Stimulated activated naive B cell treated with anti-CD40 and anti-IgM and Interleukin-4, amounts not matched to agents 10 μg/mL and 1 μg/mL and 100 μg/mL, for 72 hours (primary cell): ENCODE measurements at places on chromosomes 5 and 9.

DNA sequence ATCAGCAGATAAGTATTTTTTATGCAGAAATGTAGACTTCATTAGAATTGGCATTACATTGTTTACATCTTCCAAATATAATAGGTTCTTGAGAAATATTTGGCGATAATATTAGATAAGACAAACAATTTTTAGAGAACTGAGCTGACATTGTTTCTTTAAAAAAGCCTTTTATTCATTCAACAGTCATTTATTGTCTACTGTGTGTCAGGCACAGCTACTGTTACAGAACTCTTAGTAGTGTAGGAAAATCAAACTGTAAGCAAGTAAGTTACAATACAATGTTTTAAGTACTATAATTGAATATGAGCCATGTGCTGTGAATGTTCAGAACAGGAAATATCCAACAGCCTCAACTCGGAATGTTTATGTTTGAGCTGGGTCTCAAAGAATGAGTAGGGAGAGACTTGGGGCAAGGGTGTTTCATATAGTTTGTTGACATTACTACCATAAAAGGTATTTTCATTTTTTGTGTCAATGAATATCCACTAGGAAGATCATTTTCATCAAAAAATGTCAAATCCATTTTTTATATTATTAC, 114.0 kb downstream of the CDC42SE2 start:
- peaks cover 21% of the 10 kb centered on the region for H3K36me3 ChIP-seq

GRCh38 chr5:1251678-1252580, 26.7 kb downstream of the SLC6A18 start:
- peaks cover 7% of the 10 kb centered on the region for H3K27me3 ChIP-seq
- H3K4me3 ChIP-seq, result no peak overlapping the region
- no peak overlapping the region for H3K27ac ChIP-seq
- no peak for DNase-seq
- H3K4me1 ChIP-seq, result peaks cover 3% of the 10 kb centered on the region
- no peaks in the 10 kb centered on the region for H3K36me3 ChIP-seq

DNA sequence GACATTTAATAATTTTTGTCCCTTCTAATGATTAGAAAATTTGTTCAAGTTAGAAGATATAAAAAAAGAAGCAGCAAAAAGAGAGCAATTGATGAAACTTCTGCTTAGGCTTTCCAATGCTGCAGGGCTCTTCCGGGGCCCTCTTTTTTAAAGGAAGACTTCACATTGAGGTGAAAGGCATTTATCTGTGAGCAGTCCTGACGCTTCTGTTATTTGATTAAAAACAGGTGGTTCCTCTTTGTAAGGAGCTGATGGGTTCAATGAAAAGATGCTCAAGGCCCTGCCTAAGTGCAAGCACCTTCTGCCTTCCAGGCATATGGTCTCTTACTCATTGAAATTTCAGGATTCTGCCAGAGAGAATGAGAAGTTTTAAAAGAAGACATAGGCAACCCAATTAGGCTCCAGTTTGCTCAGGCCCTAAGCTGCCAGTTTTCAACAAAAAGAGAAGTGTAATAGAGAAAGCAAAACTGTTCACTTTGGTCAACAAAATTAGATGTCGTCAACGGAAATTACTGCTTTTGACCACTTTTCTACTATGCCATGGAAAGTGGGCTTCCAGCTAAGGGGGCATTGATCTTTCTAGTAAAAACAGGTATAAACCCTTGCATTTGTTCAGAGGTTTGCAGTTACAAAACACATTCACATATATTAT, 100.2 kb downstream of the INSYN2B start:
- no peaks in the 10 kb centered on the region for H3K27me3 ChIP-seq
- H3K36me3 ChIP-seq, result peaks cover 54% of the 10 kb centered on the region
- H3K27ac ChIP-seq, result peak overlapping the region; percentile 72
- peaks cover 20% of the 10 kb centered on the region for H3K4me1 ChIP-seq
- H3K4me3 ChIP-seq, result no peak overlapping the region

GRCh38 chr5:39064450-39064849, 9.7 kb downstream of the RICTOR start:
- peaks cover 23% of the 10 kb centered on the region for H3K4me1 ChIP-seq
- no peak for DNase-seq
- H3K27me3 ChIP-seq, result no peaks in the 10 kb centered on the region
- H3K27ac ChIP-seq, result no peak overlapping the region
- peaks cover 36% of the 10 kb centered on the region for H3K36me3 ChIP-seq
- no peak overlapping the region for H3K4me3 ChIP-seq

DNA sequence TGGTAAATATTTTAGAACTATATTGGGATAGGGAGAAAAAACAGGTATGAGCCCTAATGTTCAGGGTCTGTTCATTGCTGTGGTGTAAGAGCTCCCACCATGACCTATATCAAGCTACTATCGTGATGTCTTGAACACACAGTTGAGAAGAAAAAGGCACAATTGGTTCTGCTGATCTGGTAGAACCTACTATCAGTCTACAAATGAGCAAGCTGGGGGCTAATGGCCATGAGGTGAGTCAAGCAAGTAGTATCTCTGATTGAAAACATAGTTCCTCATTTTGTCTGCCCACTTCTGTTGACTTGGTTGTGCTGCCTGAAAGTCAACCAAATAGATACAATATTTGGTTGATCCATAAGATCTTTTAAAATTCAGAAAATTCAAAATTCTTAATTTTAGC, 1026.3 kb downstream of the CDH12 start:
- no peak overlapping the region for H3K27ac ChIP-seq
- no peaks in the 10 kb centered on the region for H3K27me3 ChIP-seq
- DNase-seq, result no peak
- no peaks in the 10 kb centered on the region for H3K36me3 ChIP-seq

DNA sequence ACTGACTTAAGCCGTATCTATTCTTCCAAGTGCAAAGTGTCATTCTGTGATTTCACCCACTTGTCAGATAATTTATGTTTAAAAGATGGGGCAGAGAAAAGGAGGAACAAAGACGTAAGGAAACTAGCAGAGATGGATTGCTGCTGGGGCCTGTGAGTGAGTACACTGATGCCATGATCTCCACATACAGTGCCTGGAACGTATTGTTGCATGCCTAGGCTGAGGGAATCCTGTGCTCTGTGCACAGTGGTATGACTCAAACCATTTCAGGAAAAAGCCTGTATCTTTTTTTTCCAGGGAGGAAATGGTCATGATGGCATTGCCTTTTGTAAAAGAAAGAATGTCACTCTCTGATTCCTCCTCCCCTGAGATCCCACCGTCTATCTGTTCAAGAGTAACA, 359.5 kb upstream of the ADAMTS16 start:
- no peak for DNase-seq
- H3K4me3 ChIP-seq, result no peak overlapping the region
- H3K27ac ChIP-seq, result no peak overlapping the region

DNA sequence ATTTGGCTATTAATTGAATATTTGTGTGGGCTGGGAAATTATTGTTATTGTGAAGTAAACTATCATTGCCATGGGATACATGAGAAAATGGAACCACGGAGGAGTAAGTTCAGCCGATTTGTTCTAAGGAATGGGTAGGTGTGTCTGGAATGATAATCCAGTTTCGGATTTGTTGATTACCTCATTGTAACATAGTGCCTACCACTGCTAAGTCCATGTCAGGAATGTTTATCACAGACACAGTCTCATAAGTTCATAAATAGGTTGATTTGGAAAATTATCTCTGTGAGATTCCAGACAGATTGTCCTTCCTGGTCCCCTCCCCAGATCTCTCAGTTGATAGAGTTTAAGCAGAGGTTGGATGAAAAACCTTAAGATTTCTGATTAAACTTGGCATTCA, 78.1 kb upstream of the MAST4 start:
- no peak overlapping the region for H3K27ac ChIP-seq
- no peak for DNase-seq
- H3K4me1 ChIP-seq, result peaks cover 26% of the 10 kb centered on the region
- peaks cover 8% of the 10 kb centered on the region for H3K36me3 ChIP-seq
- no peaks in the 10 kb centered on the region for H3K27me3 ChIP-seq

DNA sequence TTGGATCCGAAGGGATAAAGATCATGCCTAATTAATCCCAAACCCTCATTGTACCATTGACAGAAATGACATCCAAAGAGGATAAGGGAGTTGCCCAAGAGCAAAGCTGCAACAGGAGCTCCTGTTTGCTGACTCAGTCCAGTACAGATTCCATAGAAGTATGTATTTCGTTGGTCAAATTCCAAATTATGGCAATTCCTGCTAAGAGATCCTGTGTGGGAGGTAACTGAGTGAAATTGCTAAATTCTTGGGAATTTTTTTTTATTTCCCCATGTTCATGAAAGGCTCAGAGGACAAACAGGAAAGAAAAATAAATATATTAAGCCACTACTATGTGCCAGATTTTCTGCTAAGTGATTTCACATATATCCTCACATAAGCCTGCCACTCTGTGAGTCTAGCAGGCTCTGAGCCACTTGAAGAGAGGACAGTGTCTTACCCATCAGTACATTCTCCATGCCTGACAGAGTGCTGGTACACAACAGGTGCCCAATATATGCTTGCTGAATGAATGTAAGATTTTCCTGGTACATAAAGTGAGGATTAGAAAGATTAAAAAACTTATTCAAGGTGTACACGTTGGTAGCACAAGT, 132.7 kb downstream of the GLIS3 start:
- no peak for DNase-seq
- H3K27ac ChIP-seq, result no peak overlapping the region
- H3K36me3 ChIP-seq, result no peaks in the 10 kb centered on the region
- H3K27me3 ChIP-seq, result peaks cover 6% of the 10 kb centered on the region
- no peak overlapping the region for H3K4me3 ChIP-seq

- peaks cover 25% of the 10 kb centered on the region for H3K27me3 ChIP-seq
- no peak overlapping the region for H3K27ac ChIP-seq
- no peak overlapping the region for H3K4me3 ChIP-seq
- DNase-seq, result no peak
- H3K4me1 ChIP-seq, result no peaks in the 10 kb centered on the region
- H3K36me3 ChIP-seq, result no peaks in the 10 kb centered on the region
Measured at GRCh38 chr9:71487061-71487460, 281.3 kb downstream of the CEMIP2 start.

DNA sequence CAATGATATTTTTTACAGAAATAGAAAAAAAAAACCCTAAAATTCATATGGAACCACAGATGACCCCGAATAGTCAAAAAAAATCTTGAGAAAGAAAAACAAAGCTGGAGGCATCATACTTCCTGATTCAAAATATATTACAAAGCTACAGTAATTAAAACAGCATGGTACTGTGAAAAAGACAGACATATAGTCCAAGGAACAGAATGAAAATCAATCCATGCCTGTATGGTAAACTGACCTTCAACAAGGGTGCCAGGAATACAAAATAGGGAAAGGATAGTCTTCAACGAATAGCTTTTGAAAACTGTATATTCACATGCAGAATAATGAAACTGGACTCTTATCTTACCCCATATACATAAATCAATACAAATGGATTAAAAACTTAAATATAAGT, 307.5 kb downstream of the MCTP1 start:
- no peak overlapping the region for H3K27ac ChIP-seq
- DNase-seq, result no peak
- H3K4me3 ChIP-seq, result no peak overlapping the region
- no peaks in the 10 kb centered on the region for H3K4me1 ChIP-seq

- H3K27me3 ChIP-seq, result peaks cover 10% of the 10 kb centered on the region
- H3K27ac ChIP-seq, result peak overlapping the region; percentile 96
- H3K36me3 ChIP-seq, result peaks cover 81% of the 10 kb centered on the region
- peak overlapping the region; percentile 42 for H3K4me3 ChIP-seq
- DNase-seq, result peak; percentile 0
- H3K4me1 ChIP-seq, result peaks cover 61% of the 10 kb centered on the region
Measured at GRCh38 chr5:370959-371810, 49.7 kb downstream of the AHRR start.

DNA sequence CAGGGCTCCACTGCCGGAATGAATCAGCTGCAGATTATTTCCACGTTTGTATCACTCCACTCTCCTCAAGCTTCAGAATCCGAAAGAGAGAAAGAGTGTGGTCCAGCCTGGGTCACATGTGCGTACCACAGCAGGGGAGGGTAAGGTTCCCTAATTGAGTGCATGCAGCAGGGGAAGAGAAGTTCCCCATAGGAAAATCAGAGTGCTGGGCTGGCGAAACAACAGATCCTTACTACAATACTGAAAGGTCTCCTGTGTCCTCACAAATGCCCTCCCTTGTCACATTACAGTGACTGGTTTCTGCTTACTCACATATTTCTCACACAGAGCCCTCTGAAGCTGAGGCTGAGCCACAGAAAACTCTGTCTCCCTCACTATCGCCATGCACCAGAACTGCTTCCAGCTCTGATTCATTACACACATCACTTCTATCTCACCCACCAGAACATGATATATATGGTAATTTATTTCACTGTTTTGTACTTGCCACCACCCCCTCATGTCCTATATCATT, 532.2 kb upstream of the TUSC1 start:
- no peaks in the 10 kb centered on the region for H3K36me3 ChIP-seq
- H3K4me1 ChIP-seq, result no peaks in the 10 kb centered on the region
- H3K27me3 ChIP-seq, result no peaks in the 10 kb centered on the region

- no peak overlapping the region for H3K4me3 ChIP-seq
- H3K27ac ChIP-seq, result no peak overlapping the region
- no peaks in the 10 kb centered on the region for H3K4me1 ChIP-seq
- no peak for DNase-seq
- H3K27me3 ChIP-seq, result no peaks in the 10 kb centered on the region
- H3K36me3 ChIP-seq, result peaks cover 5% of the 10 kb centered on the region
Measured at GRCh38 chr5:137833463-137833862, 34.2 kb upstream of the MYOT start.

GRCh38 chr9:127106466-127106855, 16.0 kb downstream of the ANGPTL2 start:
- H3K27me3 ChIP-seq, result no peaks in the 10 kb centered on the region
- H3K4me1 ChIP-seq, result peaks cover 12% of the 10 kb centered on the region
- DNase-seq, result no peak
- peaks cover 10% of the 10 kb centered on the region for H3K36me3 ChIP-seq
- no peak overlapping the region for H3K4me3 ChIP-seq

- DNase-seq, result no peak
- peaks cover 11% of the 10 kb centered on the region for H3K4me1 ChIP-seq
- H3K27me3 ChIP-seq, result no peaks in the 10 kb centered on the region
- peaks cover 38% of the 10 kb centered on the region for H3K36me3 ChIP-seq
- no peak overlapping the region for H3K4me3 ChIP-seq
Measured at GRCh38 chr9:2086971-2087370, 71.8 kb downstream of the SMARCA2 start.

- DNase-seq, result no peak
- H3K27ac ChIP-seq, result no peak overlapping the region
- peaks cover 65% of the 10 kb centered on the region for H3K27me3 ChIP-seq
- peaks cover 3% of the 10 kb centered on the region for H3K36me3 ChIP-seq
Measured at GRCh38 chr9:126674365-126675146, 60.8 kb downstream of the LMX1B start.

- H3K27me3 ChIP-seq, result peaks cover 63% of the 10 kb centered on the region
- no peaks in the 10 kb centered on the region for H3K36me3 ChIP-seq
- H3K4me3 ChIP-seq, result no peak overlapping the region
- no peak overlapping the region for H3K27ac ChIP-seq
Measured at GRCh38 chr9:34566322-34566721, 23.2 kb downstream of the CNTFR start.

- H3K4me1 ChIP-seq, result no peaks in the 10 kb centered on the region
- H3K27me3 ChIP-seq, result no peaks in the 10 kb centered on the region
- no peaks in the 10 kb centered on the region for H3K36me3 ChIP-seq
- H3K4me3 ChIP-seq, result no peak overlapping the region
- no peak for DNase-seq
- H3K27ac ChIP-seq, result no peak overlapping the region
Measured at GRCh38 chr5:145429170-145429569, 406.0 kb downstream of the PRELID2 start.
